ENCODE measurements at places on chromosomes 6 and 20.

- no peak for DNase-seq
Measured at GRCh38 chr20:51365670-51366069, 176.8 kb downstream of the NFATC2 start.

GRCh38 chr6:37454420-37455140 is 21.6 kb downstream of the CMTR1 start:
- no peak for DNase-seq

GRCh38 chr6:44511126-44511525 is 123.6 kb downstream of the CDC5L start:
- DNase-seq, result no peak

DNA sequence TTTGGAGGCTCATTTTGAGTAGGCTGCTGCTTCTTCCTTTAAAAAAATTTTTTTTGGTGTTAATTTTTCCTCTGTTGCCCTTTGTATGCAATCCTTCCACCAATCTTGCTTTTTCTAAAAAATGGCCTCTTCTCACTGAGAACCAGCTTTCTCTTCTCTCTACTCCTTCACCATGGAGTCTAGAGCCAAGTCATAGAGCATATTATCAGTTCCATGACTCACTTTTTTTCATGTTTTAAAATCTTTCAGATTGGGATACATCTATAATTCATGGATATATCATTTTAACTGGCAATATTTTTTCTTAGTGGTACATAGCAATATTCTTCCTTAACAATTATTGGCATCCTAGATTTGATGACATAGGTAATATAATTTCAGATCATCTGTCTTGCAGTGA is 62.7 kb downstream of the SLX4IP start:
- no peak for DNase-seq

- no peak for DNase-seq
Measured at GRCh38 chr6:159984268-159984786, 15.4 kb downstream of the IGF2R start.

- no peak for DNase-seq
Measured at GRCh38 chr20:62918831-62919230, 7.5 kb downstream of the DIDO1 start.

DNA sequence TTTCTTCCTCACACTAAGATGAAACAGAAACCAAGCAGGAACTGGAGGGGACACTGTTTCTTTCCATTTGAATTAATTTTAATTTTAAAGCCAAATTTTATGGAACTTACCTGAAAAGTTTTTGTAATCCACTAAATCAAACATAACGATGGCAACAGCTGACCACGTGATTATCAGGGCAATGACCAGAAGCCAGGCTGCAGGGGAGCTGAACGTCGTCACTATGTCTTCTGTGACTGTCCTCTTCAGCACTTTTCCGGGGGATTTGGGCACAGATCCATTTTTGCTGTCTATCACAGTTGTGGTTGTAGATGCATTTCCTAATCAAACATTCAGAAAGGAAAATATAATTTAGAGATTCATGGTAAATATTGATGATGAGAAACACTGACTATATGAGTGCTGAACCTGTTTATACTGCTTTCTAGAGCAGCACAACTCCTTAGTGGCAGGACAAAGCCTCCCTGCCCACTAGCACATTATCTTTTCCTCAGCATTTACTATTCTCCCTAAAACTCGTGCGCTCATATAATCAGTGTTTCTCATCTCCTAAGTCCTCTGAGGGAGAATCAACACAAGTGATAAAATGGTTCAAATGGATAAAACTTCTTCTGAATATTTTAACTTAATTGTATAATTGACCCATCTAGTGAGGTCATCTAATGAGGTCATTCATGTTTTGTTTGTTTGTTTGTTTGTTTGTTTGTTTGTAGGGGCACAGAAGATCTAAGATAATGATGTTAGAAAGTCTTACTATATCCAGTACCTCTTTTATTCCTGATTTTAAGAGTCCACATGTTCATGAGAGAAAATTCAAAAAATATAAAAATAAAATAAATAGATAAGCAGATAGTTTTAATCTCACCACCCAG is 65.7 kb downstream of the TRDN start:
- DNase-seq, result no peak

- DNase-seq, result no peak
Measured at GRCh38 chr6:158452191-158452590, 107.7 kb upstream of the TMEM181 start.

- no peak for DNase-seq
Measured at GRCh38 chr20:50717974-50718761, 13.2 kb upstream of the PARD6B start.

DNA sequence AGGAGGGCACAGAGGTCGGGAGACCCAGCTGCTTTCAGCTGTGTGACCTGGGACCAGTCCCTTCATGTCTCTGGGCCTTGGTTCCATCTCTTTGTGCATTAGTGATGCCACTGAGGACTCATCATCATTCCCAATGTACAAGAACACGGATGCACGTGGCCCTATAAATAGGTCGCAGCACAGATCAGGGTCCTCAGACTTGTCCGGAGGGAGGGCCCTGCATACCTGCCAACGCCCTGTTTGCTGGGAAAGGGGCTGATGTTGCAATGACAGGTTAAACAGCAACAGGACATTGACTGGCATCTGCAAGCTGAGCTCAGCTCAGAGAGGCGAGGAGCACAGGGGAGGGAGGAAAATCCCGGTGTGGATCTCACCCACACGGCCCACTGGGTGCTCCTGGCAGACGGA is 21.8 kb downstream of the TGM2 start:
- no peak for DNase-seq

DNA sequence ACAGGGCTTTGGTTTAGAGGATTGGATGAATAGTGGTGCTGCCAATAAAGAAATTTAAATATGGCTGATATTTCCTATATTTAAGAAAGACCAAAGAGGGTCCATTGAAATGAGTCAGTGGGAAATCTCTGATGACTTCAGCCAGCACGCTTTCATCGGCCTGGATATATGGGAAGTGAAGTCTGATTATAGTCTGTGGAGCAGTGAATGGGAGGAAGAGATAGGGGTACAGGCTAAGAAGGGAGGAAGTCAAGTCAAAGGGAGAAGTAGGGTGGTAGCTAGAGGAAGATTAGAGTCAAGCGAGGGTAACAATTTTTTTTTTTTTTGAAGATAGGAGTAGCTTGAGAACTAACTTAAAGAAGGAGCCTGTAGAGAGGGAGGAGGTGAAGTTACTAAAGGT is 22.7 kb downstream of the SLC16A10 start:
- DNase-seq, result no peak

DNA sequence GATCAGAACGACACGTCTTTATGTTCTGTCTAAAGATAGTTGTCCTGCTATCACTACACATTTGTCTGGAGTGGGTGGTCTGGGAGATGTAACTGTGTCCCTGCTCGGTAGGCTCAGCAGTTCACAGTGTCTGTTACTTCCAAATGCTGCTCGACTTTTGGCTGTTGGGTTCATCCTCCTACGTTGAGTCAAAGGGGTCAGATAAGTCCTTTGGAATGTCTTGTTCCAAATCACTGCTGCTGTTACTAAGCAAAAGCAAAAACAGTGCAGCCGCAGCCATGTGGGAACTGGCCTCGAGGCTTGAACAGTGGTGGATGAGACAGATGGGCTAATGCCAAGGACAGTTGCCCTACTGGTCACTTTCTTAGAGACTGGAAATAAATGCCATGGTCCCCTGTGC is 272.2 kb upstream of the MAP3K7 start:
- DNase-seq, result no peak

DNA sequence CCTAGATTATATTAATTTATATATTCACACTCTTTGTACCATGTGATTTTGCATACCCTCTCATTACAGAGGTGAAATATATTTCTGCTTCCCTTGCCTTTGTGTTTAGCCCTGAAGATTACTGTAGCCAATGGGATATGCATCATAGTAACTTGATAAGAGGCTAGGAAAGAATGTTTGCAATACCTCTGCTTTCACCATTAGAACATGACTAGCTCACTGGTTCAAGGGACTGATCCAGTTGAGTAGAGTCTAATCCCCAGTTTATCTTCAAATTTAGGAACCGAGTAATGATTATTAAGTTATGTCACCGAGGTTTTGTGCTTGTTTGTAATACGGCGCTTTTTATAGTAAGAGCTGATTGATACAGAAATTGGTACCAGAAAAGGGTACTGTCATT is 552.6 kb upstream of the GJE1 start:
- DNase-seq, result no peak

DNA sequence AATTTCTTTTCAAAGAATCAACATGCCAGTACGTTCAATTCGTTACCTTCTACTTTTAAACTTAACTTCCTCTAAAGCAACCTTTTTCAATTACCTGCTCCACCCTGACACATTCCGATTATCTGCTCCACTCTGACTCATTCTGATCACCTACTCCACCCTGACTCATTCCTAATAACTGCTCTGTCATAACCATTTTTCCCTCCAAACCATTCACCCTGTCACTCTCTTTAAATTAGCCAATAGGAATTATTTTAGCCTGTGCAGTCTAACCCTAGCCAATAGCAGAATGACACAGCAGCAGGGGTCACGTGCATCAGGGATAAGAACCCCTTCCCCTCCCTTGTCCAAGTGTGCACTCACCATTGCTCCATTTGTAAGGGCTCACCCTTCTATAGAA is 557.4 kb upstream of the EYS start:
- no peak for DNase-seq

DNA sequence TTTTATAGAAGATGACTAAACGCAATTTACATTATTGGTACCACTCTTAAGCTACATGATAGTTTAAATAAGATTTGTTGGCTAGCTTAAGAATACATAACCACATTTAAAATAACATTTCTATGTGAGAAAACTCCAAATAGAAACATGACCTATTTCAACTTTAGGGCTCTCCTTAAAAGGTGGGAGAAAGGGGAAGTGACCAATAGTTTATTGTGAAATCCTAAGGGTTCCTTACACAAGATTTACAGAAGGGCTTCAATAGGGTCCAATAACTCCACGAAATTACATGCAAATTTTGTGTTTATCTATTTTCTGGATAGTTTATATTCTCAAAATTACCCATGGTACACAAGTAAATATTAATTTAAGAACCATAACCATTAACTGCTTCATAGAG is 91.6 kb upstream of the DST start:
- no peak for DNase-seq

DNA sequence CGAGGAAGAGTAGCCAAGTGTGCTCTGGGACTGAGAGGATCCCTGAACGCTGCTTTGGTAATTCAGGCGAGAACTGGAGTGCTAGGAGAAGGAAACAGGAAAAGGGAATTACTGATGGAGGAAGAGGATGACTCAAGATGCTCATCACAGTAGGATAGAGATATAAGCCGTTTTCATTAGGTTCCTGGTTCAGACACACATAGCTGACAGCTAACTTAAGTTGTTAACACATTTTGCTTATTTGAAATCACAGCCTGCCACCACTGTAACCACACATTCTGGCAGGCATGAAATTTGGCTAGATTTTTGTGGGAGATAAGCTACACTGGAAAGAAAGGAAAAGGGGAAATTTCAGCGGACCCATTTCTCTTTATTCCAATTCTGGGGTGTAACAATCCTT is 138.2 kb upstream of the SLC22A16 start:
- DNase-seq, result no peak

DNA sequence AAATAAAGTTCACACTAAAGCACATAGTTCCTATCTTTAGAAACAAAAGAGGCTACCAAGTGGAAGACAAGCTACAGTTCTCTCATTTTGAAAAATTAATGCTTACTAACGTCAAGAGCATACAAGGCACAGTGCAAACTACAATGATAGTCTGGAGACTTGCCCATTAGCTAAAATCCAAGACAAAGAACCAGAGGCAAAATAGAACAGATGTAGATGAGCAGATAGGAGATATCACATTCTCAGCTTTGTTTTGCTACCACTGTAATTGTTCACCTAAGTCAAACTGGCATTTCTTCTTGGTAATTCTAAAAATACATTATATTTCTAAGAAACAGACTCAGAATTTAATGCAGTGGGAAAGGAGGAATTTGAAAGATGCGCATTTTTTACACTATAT is 5.2 kb downstream of the TMEM30A start:
- DNase-seq, result no peak

DNA sequence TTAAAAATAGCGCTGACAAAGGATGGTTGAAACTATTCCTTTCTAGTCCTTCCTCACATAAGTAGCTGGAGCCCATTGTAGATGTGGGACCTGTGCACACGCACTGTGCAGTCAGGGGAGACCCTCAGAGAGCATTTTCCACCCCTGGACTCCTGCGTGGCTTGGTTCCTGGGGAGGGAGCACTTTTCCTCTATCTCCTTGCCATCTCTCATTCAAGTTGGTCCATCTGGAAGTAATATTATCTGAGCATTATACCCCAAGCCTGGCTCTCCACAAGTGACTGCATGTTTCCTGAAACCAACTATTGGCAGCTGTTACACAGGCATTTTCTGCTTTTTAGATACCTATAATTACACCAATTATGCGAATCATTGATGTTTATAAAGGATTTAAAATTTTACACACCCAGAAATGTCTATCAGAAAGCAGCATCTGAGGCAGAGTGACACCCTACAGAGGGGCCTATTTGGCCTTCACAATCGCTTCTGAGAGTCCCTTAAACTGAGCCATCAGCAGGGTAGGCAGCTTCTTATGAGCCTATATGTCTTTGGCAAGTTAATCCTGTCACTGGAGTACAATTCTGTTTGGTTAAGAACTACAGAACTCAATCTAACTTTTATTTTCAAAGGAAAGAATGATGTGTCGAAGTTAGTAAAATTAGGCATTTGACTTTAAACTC is 18.7 kb downstream of the SOX4 start:
- DNase-seq, result no peak

DNA sequence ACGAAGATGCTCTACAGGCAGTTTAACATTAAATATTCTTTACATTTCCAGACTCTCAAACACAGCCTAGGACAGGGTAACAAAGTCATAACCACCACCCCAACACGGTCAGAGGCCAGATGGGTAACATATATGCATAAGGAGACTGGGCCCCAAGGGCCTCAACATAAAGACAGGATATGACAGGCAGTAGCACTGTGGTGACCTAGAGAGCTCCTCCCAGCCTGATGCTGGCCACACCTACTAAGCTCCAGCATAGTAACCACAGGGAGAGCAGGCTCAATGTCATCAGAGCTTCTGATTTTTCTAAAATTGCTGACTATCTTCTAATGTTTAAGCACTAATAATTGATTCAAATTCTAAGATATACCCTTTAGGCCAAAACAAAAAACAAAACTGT is 21.7 kb downstream of the SMLR1 start:
- no peak for DNase-seq

- DNase-seq, result peak; percentile 18
Measured at GRCh38 chr6:11711003-11711983, 67.3 kb downstream of the ADTRP start.

DNA sequence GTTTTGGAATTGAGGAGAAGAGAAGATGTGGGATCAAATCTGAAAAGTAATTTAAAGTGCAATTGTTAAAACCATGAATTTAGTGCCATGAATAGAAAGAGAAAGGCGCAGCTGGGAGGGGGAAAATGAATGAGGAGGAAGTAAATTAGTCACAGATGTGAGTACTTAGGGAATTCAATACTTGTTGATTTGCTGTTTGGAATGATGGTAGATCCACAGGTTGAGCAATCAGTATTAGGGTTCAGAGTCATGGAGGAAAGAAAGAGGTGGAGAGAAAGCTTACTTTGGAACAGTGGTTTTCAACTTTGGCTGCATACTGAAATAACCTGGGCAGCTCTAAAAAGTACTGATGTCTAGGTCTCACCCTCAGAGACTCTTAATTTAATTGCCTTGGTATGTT is 229.7 kb upstream of the ASCC3 start:
- no peak for DNase-seq

GRCh38 chr20:45518282-45518681 is 2.9 kb upstream of the SPINT3 start:
- DNase-seq, result no peak

- DNase-seq, result no peak
Measured at GRCh38 chr6:88358846-88359245, 192.7 kb upstream of the CNR1 start.

- no peak for DNase-seq
Measured at GRCh38 chr20:62822788-62823651, 6.2 kb downstream of the COL9A3 start.

Measured in stimulated activated CD8-positive, alpha-beta memory T cell treated with anti-CD3 and anti-CD28 coated beads, Interleukin-12 subunit alpha, Interleukin-12 subunit beta, amount 100 ng/mL, for 4 hours (primary cell).